ENCODE measurements at places on chromosomes 13 and 19.

GRCh38 chr19:12792853-12793289 lies 1.6 kb downstream of the JUNB start:
- no peak for DNase-seq

GRCh38 chr13:44795176-44795575 lies 194.1 kb downstream of the NUFIP1 start:
- peak; percentile 26 for DNase-seq

GRCh38 chr13:21777813-21778212 lies 106.9 kb downstream of the FGF9 start:
- DNase-seq = no peak

GRCh38 chr19:41359741-41360140 lies 4.2 kb downstream of the B9D2 start:
- no peak for DNase-seq

GRCh38 chr19:18283338-18283737 lies 1.9 kb upstream of the JUND start:
- DNase-seq = no peak

DNA sequence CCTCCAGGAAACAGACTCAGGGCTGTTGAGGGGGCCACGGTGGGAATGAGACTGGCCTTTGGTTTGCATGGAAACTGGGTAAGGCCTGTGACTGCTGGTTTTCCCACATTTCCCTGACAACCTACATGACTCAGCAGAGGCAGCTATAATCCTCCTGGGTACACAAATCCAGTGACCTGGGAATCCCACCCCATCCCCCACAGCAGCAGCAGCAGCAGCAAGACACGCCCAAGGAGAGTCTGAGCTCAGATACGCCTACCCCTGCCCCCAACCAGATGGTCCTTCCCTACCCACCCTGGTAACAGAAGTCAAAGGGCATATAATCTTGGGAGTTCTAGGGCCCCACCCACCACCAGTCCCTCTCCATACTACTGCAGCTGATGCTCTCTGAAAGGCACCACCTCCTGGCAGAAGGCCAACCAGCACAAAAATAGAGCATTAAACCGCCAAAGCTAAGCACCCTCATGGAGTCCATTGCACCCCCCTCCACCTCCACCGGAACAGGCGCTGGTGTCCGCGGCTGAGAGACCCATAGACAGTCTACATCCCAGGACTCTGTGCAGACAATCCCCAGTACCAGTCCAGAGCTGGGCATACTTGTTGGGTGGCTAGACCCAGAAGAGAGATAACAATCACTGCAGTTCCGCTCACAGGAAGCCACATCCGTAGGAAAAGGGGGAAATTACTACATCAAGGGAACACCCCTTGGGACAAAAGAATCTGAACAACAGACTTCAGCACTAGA lies 237.2 kb upstream of the SPRY2 start:
- DNase-seq = no peak

DNA sequence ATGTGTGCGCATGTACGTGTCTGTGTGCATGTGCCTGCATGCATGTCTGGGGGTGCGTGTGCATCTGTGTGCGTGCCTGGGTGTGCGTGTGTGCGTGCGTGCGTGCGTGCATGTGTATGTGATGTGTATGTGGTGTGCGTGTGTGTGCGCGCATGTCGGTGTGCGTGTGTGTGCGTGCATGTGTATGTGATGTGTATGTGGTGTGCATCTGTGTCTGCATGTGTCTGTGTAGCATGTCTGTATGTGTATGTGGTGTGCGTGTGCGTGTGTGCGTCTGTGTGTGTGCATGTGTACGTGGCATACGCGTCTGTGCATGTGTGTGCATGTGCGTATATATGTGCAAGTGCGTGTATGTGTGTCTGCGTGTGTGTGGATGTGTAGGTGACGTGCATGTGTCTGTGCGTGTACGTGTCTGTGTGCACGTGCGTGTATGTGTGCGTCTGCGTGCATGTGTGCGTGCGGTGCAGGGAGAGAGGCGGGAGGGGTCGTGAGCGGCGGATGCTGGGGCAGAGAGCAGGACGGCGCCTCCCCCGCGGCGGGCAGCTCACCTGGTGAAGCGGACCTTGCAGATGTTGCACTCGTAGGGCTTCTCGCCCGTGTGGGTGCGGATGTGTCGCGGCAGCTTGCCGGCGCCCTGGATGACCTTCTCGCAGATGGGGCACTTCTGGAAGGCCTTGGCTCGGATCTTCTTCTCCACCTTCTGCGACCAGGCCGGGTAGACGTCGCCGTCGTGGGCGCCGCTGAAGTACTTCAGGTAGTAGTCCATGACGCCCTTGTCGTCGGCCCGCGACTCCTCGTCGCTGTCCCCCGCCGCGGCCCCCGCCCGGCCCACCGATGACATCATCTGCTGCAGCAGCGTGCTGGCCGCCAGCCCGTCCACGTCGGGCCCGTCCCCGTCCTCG lies 13.0 kb downstream of the ZBTB7A start:
- no peak for DNase-seq

GRCh38 chr19:3969435-3970312 lies 1.2 kb downstream of the DAPK3 start:
- peak; percentile 93 for DNase-seq

- peak; percentile 11 for DNase-seq
These were observed 53.5 kb upstream of the ALOX5AP start for GRCh38 chr13:30681843-30682242.

- no peak for DNase-seq
These were observed 955.7 kb upstream of the SLC10A2 start for GRCh38 chr13:104021806-104022397.

GRCh38 chr19:33685541-33685940 lies 63.8 kb downstream of the CHST8 start:
- DNase-seq = no peak

DNA sequence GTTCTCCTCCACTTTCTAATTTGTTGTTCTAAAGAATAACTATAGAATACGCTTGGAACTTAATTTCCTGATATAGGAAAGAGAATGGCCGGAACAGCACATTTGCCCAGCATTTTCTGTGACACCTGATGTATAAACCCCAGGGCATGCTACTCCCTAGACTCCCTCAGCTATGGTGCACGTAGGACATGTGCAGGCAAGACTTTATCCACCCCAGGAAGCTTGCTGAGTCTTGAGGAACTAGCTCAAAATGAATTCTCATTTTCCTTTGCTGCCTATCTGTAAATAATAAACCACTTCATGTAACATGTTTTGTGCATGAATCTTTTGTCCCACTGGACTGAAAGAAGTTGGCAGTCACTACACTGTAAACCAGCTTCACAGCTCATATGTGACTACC lies 535.8 kb upstream of the SLITRK1 start:
- no peak for DNase-seq

DNA sequence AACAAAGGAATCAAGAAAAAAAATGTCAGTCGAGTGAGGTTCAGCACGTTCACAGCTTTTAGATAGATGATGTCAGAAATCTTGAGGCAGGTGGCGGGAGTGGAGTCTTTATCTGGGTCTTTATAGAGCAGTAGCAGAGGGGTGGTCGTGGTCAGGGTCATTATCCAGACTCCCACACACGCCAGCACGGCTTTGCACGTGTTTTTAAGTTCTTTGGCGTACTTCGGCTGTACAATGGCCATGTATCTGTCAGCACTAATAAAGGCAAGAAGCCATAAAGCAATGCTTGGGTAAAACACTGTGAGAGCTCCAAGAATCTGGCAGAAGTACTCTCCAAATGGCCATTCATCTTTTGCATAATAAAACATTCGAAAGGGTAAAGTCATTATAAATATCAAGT lies 2.9 kb downstream of the GPR18 start:
- no peak for DNase-seq

GRCh38 chr13:43478211-43478610 lies 308.6 kb downstream of the ENOX1 start:
- DNase-seq = no peak

GRCh38 chr19:11089254-11090013 lies at the start of gene LDLR:
LDLR (plus strand) TSS chr19:11089463; CDS start chr19:11089549, 86 bp downstream.
- DNase-seq = peak; percentile 95

- DNase-seq = peak; percentile 46
These were observed at the start of gene PLIN5 for GRCh38 chr19:4534836-4535658. PLIN5 (minus strand) TSS chr19:4535224; CDS start chr19:4534074, 1,150 bp downstream.

DNA sequence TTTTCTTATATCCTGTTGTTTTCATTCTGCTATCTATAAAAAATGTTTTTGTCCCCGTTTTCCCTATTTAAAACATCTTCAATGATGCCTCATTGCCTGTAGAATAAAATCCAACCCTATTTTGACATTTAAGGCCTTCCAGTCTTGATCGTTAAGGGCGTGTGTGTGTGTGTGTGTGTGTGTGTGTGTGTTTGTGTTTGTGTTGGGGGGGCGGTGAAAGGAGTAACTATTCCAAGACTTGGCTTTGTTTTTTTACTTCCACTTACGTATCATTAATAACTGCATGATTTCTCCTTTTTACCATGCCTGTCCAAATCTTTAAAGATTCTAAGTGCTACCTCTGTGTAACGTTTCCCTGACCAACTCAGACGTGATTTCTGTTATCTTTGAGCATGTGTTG lies 784 bp downstream of the PIBF1 start:
- DNase-seq = peak; percentile 17

- peak; percentile 50 for DNase-seq
These were observed at the start of gene GMIP for GRCh38 chr19:19643158-19644053. GMIP (minus strand) TSS chr19:19643657; CDS start chr19:19643529, 128 bp downstream.

- DNase-seq = no peak
These were observed 46.3 kb downstream of the CCNE1 start for GRCh38 chr19:29858000-29858596.

Data from fibroblast of skin of right biceps (primary cell).